Gastroesophageal sphincter (tissue), 4 donors: ENCODE measurements at places on chromosomes 11 and 22. TPM values are rescaled to one million over a fixed set of nuclear protein-coding genes. Genes with fewer than 3 reads are reported as not detected.

The IL18 gene
- 7.3 TPM for total RNA-seq

The OR52N4 gene
- total RNA-seq = not detected

The ACO2 gene
- 146 TPM for total RNA-seq

The OR51E2 gene
- total RNA-seq = 0.67 TPM

DNA sequence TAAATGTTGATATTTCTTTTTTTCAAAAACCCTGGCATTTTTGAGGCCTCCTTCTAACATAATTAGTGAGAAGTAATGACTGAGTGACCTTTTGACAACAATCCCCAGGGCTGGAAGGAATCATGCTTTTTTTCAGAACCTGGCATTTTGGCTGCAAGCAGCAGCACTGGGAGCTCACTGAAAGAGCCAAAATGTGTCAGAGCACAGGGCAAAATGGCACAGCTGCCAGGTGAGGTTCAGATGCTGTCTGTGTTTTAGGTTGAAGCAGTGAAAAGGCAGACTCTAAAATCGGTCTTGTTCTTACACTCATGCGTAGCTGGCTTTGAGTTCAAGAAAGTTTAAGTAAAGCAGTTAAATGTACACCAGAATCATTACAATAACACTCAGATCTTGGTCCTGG lies 1063.8 kb downstream of the DLG2 start:
- ATAC-seq = no peak

DNA sequence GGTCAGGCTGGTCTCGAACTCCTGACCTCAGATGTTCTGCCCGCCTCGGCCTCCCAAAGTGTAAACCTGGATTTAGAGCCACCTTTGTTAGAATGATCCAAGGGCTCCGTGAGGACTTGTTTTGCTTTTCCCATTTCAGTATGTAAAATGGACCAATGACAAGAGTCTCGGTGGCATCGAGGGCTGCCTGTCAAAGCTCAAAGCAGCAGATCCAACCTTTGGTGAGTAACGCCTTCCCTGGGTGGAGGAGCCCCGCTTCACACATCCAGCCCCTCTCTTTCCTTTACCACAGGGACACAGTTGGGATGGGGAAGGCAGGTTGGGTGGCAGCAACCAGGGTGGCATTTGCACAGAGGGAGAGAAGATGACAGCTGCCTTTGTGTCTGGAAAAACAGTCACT lies 4.4 kb downstream of the TTC38 start:
- ATAC-seq = no peak

GRCh38 chr11:74265256-74265655 lies 46.2 kb downstream of the P4HA3 start:
- ATAC-seq = no peak

DNA sequence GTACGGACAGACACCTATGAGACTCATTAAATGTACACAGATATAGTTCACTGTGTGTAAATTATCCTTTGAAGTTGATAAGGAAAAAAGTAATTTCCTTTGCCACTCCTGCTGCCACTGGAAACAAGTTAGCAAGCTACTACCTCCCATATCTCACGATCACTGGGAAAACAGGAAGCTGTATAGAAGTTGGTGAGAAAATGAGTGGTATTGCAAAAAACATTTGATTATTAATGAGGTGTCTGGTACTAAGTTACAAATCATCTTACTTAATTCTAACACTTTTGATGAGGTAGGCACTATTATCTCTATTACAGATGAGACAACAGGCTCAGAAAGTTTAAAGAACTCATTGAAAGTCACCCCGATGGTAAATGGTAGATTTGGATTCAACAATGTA lies 68.5 kb downstream of the GAB2 start:
- no peak for ATAC-seq

DNA sequence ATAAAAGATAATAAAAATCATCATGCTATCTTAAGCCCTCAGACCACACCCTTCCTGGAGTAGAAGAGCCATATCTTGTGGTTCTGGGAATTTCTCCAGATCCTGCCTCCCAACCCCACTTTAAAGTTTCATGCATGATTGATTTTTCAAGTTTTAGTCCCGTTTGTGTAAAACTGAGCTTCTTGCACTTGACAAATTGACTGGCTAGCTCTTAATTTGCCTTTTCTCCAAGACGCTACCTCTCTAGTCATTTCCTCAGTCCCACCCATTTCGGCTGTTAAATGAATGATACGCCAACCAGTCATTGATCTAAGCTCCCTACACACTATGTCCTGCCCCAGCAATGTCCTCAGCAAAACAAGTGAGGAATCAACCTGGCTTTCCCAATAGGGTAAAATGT lies 71.8 kb upstream of the TEAD1 start:
- no peak for ATAC-seq

DNA sequence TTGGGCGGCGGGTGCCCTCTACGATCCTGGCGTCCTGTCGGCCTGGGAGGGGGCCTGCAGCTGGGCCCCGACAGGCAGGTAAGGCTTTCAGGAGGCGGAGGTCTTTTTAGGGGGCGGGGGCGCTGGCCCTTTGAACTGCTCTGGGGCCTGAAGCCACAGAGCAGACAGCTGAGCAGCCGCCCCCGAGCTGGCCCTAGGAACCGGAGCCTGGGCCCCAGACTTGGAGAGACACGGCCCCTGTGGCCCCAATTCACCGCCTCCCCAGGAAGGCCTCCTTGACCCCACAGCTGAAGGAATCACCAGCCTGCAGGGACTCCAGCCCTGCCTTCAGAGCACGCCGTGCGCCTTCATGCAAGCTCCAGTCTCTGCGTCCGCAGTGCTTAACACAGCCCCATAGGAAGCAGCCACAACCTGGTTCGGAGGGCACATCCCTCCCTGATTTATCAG lies 618 bp upstream of the CERK start:
- peak; percentile 16 for ATAC-seq

GRCh38 chr22:35719212-35719875 lies 1.7 kb downstream of the APOL5 start:
- no peak for ATAC-seq

DNA sequence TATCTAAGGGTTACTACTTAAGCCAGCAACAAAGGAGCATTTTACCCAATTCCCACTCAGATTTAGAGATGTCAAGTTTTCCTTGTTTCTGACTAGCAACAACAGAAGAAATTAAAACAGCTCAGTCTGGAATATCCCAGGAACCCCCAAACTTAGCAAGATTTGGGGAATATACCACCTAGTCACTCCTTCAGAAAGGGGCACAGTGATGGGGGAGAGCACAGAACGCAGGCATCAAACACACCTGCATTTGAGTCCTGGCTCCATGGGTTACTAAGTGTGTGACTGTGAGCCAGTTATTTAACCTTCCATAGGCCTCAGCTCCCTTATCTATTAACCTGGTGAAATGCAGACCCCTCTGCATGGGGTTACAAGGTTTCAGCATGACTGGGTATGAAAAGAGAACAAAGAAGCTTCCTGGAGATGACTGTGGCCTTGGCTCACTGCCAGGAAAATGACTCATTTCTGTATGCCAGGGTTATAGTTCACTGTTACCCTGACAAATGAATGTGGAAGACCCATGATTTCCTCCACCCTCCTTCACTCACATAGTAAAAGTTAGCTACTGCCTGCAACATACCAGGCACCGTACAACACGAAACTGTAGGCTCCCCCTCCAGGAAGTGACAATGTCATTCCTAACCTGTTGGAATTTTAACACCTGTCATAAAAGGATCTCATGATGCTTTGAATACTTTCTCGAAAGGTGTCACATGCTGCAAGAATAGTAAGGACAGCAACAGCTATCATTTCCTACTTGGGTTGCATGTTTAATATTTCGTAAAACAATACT lies 79.6 kb downstream of the ME3 start:
- peak; percentile 72 for ATAC-seq

GRCh38 chr11:121310908-121311307 lies 18.3 kb downstream of the SC5D start:
- ATAC-seq = no peak

GRCh38 chr22:49179175-49179574 lies 648.5 kb downstream of the BRD1 start:
- no peak for ATAC-seq
